Cortex of kidney (tissue), 1 donor: ENCODE measurements at places on chromosomes 13 and 19.

DNA sequence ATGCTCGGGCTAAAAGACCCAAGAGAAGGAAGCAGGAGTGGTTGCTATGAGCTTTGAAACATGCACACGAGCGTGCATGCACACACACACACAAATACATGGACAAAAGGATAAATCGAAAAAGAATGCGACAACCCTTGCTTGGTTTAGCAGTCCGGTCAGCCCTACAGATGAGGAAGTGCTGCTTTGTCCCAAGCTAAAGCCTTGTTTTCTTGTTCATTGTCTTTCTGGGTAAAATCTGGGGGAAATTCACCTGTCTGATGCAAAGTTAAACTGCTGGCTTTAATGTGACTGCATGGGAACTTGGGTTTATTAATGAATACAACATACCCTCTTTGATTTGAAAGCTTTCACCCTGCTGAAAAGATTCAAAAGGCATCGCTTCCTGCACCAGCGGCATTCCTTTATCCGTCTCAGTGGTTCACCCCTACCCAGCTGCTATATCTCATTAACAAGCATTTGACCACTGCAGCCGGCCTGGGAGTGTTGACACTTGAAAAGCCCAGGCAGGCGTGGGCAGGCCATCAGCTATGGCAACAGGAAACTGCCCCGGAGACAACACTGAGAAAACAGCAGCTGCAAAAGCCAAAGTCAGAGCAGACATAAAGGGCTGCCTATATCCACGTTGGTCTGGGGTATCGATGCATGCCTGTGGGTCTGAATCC lies 301.7 kb downstream of the NDFIP2 start:
- DNase-seq = no peak

GRCh38 chr19:46840498-46840942 lies 10.1 kb downstream of the AP2S1 start:
- DNase-seq = no peak

DNA sequence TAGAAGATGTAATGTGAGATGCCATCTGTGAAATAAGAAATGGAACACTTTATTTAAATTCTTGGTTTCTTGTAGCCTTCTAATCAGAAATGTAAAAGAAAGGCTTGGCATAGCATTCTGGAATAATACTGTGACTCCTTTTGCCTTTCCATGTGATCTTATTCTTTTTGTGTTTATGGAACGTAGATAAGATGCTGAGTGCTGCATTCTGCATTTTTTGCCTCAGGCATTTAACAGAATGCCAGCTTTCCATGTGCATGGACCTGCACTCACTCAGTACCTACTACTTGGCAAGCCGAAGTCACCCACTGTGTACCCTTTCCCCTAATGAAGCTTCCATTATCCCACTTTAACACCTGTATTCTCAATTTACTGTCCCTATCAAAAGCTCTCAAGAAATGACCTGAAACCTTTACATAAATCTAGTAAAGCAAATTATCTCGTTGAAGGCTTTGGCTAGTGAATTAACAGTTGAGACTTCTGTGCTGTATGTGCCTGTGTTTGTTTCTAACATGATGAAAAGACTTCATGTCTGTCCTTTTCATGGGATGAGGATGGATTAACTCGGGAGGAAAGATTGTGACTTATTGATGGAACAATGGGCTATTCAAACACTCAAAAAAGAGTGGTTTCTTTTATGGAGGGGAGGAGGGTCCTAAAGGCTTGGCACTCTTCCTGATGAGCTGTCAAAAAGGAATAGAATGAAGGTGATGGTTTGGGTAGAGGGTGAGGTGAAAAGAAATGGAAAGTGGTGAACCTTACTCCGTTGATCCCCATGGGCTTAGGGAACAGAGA lies 44.7 kb upstream of the FRY start:
- DNase-seq = no peak

DNA sequence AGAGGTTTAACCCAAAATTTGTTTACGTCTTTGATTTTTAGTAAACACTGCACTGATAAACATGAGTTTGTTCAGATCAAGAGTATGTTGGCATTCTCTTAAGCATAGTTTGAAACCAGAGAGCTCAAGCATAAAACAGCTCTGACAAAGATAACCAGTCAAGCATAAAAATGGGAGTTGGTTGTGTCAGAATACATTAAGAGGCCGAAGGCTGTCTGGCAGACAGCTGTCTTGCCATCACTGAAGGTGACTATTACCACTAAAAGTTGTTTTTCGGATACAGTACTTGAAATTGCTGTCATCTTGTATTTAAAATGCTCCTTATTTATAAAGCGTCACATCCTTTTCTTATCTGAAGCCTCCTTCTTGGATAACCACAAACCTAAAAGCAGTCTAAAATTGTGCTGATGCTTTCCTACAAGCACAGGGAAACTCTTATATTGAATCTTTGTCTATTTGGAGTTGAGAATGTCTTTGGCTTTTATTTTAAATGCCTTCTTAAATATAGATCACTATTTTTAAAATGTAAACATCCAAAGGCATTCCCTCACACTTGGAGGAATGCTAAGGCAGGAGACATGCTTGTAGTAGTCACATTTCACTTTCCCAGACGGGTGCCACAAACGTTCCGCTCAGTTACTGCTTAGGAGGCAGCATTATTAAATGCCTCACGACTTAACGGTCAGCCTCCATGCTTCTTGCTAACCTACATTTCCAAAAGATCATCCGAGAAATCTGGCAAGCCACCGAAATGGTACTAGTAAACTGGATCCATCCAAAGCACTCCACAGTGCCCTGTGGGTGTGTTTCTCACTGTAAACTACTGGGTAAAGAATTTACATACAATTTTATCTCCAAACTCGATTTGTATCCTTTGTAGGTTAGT lies 1.5 kb downstream of the SMAD9 start:
- DNase-seq = no peak

DNA sequence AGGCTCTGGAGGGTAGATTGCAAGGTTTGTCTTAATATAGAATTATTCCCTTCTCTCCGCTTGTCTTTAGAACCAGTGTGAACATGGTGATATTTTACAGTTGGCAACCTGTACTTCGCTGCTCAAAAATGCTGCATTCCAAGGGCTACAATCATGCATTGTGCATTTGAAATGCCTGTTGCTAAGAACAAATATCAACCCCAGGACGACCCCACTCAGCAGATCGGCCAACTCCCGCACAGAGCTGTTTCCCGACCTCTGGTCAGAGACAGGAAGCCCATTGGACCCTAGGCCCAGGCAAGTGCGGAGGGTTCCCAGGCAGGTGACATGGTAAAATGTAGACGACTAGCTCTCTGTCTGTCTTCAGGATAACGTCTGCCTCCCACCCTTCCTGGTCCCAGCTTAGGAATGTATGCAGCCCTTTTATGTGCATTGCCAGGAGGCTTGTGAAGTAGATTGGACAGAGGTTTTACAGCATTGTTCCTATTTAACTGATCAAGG lies 263.5 kb downstream of the FOXO1 start:
- DNase-seq = no peak

- no peak for DNase-seq
Observed at GRCh38 chr13:51943721-51944120, 67.5 kb downstream of the ATP7B start.

DNA sequence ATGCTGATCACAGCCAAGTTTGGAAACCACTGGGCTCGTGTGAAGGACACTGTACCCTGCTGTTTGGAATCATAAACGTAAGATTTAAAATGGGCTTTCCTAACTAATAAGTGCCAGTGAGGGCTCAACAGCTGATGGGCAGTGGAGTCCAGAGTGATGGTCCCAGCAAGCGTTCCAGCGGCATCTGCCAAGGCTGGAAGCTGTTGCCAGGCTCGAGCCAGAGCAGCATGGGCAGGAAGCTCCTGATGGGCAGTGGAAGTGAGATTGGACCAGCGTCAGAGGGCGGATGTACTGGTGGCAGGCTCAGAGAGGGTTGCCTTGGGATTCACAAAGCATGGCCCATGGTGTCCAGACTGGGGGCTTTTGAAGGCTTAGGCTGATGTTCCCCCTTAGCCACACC lies 30.2 kb downstream of the COL4A2 start:
- DNase-seq = no peak

- no peak for DNase-seq
Observed at GRCh38 chr19:6292006-6292405, 12.2 kb upstream of the MLLT1 start.

GRCh38 chr19:4768934-4769777 lies 22.4 kb upstream of the FEM1A start:
- DNase-seq = no peak

DNA sequence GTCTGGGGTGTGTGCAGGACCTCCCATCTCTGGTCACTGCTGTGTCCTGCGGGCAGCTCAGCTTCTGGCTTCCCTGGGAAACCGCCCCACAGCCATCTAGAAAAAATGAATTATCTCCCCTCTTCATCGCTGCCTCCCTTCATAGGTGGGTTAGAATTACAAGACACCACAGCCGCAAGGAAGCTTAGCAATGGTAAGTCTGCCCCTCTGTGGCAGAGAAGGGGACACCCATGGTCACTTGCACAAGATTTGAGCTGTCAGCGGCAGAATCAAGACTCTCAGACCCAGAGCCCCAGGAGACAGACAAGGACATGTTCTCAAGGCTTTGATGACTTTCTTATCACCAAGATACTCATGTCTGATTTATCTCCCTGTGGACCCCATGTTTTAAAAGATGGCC lies 110.8 kb upstream of the PABPC3 start:
- DNase-seq = no peak

- DNase-seq = no peak
Observed at GRCh38 chr13:88908961-88909441, 1237.8 kb downstream of the SLITRK5 start.

GRCh38 chr13:61600360-61601033 lies 184.8 kb upstream of the PCDH20 start:
- DNase-seq = no peak

- DNase-seq = no peak
Observed at GRCh38 chr13:95243207-95243606, 58.0 kb downstream of the ABCC4 start.

DNA sequence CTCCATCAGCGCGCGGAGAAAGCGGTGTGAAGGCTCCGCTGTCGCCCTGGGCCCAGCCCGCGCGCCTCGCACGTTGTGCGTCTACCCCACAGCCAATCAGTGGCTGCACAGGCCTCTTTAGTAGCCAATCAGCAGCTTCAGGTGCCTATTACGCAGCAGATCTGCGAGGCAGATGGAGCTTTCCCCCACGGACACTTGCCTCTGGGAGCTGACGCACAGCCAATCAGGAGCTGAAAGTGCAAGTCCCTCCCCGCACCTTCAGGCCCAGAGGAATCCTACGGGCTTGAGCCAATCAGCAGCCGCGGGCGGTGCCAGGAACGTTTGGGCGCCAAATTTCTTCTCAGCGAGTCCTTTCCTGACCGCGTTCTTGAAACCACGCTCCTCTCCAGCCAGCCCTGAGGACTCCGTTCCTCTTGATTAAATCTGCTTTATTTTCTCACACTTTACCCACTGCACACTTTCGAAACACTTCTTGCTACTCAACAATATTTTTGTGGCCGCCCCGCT lies 39.9 kb downstream of the SIGLEC7 start:
- no peak for DNase-seq

DNA sequence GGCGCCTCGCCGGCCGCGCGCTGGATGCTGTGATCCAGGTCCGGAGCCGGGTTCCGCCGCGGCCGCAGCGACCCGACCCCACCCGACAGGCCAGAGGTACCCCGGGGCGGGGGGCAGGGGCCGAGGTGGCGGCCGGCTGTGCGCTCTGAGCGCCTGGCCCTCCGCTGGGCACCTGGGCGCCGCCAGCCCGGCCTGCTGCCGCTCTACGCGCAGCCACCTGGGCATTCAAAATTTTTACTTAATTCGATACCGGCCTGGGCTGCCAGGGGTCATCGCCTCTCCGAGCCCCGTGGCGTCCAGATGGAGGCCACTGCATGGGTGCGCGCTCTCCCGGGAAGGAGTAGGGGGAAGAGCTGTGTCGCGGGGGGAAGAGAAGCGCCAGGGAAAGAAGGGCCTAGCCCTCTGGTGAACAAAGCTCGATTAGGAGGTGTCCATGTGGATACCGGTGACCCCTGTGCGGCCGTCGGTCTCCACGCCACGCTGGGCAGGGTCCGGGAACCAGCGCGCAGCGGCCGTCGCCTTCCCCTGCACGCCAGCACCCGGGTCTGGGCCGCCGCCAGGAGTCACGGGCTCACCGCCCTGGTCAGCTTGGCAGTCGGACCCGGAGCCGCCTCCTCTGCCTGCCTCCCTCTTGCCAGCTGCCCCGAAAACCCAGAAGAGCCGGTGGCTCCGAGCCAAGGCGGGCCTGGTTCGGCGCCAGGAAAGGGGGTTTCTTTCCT lies 666 bp downstream of the BIVM start:
- DNase-seq = no peak

DNA sequence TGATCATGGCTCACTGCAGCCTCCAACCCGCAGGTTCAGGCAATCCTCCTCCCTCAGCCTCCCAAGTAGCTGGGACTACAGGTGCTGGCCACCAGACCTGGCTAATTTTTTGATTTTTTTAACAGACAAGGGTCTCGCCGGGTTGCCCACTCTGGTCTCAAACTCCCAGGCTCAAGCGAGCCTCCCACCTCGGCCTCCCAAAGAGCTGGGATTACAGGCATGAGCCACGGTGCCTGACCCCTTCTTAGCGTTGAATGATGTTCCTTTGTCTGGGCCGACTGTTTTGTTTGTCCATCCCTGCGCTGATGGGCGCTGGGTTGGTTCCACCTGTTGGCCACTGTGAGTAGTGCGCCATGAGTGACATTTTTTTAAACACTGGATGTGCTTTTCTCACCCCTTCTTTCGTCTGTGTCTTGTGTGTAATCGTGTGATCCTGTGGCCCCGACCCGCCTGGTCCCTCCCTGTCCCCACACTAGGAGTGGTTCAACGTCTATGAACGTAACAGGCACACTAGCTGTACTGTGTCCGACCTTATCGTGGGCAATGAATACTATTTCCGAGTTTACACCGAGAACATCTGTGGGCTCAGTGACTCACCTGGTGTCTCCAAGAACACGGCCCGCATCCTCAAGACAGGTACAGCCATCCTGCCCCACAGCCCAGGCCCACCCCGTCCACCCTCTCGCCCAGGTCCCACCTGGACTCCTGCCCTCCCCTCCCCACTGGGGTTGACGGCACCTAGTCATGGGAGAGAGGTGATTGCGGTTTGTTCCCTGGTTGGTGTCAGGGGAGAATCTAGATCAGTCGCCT lies 15.0 kb upstream of the EMC10 start:
- no peak for DNase-seq

GRCh38 chr13:47718556-47718955 lies 282.5 kb downstream of the SUCLA2 start:
- DNase-seq = no peak

DNA sequence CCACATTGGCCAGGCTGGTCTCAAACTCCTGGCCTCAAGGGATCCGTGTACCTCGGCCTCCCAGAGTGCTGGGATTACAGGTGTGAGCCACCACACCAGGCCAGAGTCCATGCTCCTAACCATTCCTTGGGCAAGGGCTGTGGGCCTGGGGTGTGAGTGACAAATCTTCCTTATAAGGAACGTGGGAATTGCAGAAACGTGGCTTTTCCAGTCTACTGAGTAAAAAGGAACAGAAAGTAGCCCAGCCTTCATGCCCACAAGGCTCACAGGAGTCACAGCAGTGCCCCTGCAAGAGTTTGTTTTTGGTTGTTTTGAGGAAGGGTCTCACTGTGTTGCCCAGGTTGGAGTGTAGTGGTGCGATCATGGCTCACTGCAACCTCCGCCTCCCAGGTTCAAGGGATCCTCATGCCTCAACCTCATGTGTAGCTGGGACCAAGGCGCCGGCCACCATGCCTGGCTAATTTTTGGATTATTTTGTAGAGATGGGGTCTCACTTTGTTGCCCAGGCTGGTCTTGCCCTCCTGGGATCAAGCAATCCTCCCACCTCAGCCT lies 5.1 kb downstream of the MYPOP start:
- no peak for DNase-seq

GRCh38 chr13:97459215-97459777 lies 25.3 kb downstream of the RAP2A start:
- DNase-seq = no peak
